Left colon (tissue), 2 donors: ENCODE measurements at places on chromosomes 5 and 9.

DNA sequence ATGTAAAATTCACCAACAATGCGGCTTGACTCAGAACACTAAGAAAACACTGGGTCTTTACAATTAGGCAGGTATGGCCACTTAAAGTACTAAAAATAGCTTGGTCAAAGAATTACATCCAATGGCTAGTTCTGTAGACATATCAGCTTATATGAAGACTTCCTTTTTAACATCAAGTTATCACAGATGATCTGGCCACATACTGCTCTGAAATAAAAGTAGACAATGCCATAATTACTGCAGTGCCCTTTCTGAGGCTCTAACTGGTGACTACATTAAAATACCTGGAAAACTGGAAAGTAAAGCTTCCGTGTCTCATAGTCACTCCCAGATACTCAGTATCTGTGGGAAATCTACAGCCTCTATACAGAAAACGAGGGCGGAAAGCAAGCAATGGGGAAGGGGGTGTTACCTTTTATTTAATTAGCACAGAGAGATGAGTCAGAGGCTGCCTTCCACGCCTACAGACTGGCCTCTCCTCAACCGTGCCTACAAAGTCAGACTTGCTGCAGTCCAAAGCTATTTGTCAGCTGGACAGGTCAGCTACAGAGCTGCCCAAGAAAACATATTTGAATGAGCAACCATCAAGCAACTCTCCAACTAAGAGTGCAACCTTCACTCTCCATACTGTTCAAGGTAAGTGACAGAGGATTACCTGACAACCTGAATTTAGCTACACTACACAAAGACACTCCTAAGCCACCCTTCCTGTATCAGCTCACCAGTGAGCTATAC lies 8.7 kb downstream of the SERINC5 start:
- DNase-seq = peak; percentile 47

DNA sequence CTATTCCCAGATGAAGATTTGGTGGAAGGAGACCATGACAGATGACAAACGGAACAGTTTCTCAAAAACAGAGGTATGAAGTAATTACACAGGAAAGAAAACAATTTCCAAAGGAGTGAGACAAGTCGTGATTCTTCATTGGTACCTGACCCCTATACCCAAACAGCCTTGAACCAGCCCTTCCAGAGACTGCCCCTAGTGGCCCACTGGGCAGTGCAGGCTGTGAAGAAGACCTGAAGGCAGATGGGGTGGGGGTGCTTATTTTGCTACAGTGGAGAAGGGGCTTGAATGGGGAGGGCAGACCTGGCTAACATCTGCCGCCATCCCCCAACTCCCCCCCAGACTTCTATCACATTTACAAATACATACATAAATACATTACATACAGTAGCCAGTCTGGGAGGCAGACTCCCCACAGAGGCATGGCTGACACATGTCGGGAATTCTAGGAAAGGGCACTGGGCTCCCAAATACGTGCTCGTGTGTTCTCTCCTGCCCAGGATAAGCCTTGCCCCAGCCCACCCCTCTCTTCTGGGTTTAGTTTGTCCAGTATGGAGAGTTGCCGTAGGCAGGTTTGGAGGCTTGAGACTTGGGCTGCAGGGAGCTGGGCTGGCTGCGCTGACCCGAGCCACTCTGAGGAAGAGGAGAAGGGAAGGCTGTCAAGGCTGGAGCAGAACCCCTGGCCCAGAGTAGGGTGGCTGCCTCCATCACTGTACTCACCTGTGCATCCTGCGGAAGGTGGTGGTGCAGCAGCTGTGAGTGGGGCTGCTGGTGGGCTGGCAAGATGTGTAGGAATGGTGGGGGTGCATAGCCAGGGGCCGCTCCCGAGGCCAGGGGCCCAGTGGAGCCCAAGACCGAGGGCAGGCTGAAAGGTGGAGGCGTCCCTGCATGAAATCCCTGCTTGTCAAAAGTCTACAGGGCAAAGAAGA lies 105.3 kb downstream of the UBE2R2 start:
- DNase-seq = no peak

DNA sequence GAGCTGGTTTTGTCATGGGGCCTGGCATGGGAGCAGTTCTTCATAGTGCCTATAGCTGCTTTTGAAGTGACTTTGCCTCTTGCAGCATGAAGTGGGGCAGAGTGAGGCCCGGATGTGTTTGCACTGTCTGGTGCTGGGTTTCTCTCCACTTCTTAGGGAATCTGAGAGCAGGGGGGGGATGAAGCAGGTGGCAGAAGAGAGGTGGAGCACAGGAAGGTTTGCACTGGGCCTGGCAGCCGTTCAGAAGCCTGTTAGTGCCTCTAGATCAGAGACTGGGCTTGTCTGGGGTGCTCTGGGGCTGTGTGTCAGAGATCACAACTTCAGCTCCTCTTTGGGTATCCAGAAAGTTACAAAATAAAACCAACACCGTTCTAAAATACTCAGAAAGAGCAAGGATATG lies 18.4 kb downstream of the USP20 start:
- DNase-seq = no peak

GRCh38 chr9:133359399-133360175 lies 3.2 kb downstream of the SURF2 start:
- no peak for DNase-seq

DNA sequence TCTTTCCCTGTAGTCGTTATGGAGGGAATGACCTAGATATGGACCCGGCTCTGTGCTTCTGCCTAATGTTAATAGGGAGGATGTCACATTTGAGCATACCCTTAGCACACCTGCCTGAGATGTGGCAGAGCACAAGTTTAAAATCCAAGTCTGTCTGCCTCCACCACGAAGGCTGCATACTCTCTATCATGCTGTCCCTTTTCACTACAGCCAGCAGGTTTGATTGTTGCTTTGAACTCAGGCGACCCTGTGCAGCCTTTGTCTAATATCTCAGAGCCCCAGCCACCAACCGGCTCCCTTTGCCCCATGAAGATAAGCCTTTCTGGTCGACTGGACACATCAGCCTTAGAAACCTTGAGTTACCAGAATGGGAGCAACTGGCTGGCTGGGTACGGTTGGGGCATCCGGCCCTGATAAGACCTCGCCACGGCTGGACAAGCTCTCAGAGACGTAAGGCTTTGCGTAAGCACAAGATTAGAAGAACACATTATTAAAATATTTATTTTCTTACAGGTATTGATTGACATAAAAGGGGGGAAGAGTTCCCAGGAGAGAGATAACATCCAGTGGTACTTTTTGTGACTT lies 222.0 kb upstream of the TRIM32 start:
- no peak for DNase-seq

- no peak for DNase-seq
Measured at GRCh38 chr5:124948754-124949275, 202.4 kb upstream of the ZNF608 start.

- DNase-seq = no peak
Measured at GRCh38 chr5:14906628-14907027, 35.0 kb upstream of the ANKH start.

- DNase-seq = no peak
Measured at GRCh38 chr9:86974421-86974820, 27.1 kb upstream of the GAS1 start.

- no peak for DNase-seq
Measured at GRCh38 chr5:80204808-80205614, 50.8 kb downstream of the SERINC5 start.

GRCh38 chr9:99112750-99113413 lies 8.0 kb downstream of the TGFBR1 start:
- no peak for DNase-seq

- DNase-seq = peak; percentile 43
Measured at GRCh38 chr5:160506006-160507004, 84.7 kb downstream of the PTTG1 start.

GRCh38 chr9:347667-348292 lies 133.1 kb downstream of the DOCK8 start:
- no peak for DNase-seq

- DNase-seq = no peak
Measured at GRCh38 chr9:136229096-136230065, 16.2 kb downstream of the QSOX2 start.

DNA sequence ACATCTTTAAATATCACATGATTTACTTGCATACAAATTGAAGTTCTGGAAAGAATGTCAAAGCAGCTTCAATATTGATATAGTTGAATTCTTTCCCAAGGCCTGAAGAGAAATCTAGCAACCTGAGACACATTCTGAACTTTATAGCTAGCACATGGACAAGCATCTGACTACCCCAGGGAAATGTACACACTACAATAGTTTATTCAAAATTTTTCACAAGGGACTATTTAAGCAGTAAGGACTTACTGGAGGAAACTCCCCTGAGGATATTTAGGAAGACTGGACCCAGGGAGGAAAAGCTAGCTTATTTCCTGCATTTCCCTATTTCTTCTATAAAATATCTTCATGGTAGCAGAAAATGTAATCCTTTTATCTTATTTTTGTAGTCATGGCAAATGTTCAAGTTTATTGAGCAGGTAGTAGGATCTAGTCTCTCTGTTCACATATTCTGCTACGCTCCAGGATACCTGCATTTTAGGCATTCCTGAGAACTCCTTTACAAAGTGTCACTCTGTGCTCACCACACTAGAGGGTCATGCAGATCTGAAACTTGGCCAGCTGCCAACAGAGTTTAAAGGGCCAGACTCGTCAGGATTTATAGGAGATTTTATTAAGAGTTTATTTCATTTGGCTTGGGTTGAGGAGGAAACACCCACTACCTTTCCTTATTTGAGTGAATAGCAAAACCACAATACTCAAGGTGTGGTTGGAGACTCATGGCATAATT lies 348.4 kb upstream of the FTMT start:
- DNase-seq = no peak

DNA sequence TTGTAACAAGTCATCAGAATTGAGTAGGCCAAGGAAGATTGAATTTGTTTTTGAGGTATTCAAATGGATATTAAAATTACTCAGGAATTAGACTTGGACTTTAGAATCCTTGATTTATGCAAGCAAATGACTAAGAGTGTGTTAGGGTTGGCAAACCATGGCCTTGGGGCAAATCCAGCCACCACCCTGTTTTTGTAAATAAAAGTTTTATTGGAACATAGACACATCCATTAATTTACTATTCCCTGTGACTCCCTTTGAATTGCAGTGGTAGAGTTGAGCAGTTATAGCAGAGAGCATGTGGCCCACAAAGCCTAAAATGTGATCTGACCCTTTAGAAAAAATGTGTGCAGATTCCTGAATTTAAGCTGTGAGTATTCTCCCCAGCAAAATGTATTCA lies 115.6 kb downstream of the WDR70 start:
- no peak for DNase-seq

- no peak for DNase-seq
Measured at GRCh38 chr5:34436761-34437501, 219.2 kb upstream of the RAI14 start.

DNA sequence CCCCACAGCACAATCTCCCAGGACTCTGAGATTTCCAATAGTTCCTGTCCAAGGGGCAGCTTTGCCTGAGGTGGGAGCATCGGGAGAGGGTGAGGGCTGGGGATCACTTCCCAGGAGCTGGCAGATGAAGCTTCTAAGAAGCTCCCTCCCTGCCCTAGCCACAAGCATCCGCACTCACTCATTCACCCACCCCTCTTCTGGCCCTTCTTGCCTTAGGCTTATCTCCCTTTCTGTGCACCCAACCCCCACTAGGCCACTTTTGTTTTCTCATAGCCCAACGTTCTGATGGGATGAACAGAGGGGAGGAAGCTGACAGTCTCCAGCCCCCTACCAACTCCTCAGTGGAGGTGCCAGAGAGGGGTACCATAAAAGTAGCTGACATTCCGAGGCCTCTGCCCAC lies 3.7 kb upstream of the PCDH1 start:
- no peak for DNase-seq

GRCh38 chr9:138112791-138113600 lies 235.4 kb downstream of the CACNA1B start:
- no peak for DNase-seq

DNA sequence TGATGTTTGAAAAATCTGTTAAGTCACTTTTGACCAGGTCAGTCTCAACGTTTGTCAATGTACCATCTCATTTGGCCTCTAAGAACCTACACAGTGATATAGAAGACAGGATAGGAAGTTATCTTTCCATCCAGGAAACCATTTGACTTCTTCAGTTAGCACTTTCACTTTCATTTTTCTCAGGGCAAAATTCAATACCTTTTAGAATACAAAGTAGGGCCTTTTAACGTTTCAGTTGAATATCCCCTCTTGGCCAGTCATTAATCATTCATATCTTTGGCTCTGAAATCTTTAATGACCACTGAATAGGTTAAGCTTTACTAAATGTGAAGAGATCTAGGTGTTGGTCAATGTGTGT lies 101.1 kb upstream of the GNAQ start:
- DNase-seq = no peak

GRCh38 chr9:13957089-13957488 lies 356.9 kb downstream of the NFIB start:
- DNase-seq = no peak

GRCh38 chr5:62909326-62909725 lies 330.7 kb downstream of the LRRC70 start:
- DNase-seq = no peak

DNA sequence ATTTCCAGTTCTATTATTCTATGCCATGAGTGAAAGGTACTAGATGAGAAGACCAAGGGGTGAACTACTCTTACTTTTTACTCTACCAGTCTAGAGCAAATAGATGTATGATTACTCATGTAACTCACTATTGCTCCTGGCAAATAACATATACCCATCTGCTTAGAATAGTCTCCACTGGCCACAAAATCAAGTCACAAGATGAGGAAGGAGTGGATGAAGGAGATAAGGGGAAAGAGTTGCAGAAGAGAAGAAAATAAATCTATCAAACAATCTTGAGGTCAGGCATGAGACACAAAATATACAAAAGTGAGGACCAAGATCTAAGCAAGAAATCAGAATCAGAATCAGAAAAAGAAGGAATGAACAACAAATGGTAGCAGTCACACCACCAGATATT lies 13.7 kb upstream of the NR4A3 start:
- DNase-seq = no peak

GRCh38 chr5:139164020-139164419 lies 34.1 kb downstream of the SIL1 start:
- DNase-seq = no peak

GRCh38 chr9:6605202-6605601 lies 40.3 kb downstream of the GLDC start:
- no peak for DNase-seq

DNA sequence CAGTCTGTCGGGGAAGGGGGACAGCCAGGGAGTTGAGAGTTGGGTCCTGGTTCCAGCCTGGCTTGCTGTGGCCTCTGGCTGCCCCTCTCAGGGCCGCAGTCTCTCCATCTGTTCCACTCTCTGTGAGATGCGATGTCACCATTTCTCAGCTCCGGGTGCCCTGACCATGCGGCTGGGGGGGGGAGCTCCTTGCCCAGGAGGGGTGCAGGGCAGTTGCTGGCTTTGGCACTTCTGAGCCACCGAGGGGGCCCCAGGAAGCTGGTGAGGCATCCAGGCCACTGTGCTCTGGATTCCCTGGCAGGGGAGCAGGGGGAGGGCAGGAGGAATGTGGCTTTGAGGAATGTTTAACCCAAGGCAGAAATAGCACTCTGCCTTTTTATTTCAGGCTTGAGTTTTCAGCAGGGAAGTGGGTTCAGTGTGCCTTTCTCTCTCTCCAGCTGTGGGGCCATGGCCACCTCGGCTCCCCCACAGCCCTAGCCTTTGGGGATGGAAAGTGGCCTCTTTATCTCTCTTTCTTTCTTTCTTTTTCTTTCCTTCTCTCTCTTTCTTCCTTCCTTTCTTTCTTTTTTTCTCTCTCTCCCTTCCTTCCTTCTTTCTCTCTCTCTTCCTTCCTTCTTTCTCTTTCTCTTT lies 11.0 kb downstream of the NCS1 start:
- DNase-seq = no peak
